NCI-H748 treated with DMSO at 0.1 percent for 48 hours (cell line): ENCODE measurements at places on chromosomes 2 and 18.

- DNase-seq = no peak
Measured at GRCh38 chr2:143146366-143146765, 17.1 kb downstream of the ARHGAP15 start.

GRCh38 chr2:28035816-28036215, 145.3 kb downstream of the BABAM2 start:
- DNase-seq = no peak

DNA sequence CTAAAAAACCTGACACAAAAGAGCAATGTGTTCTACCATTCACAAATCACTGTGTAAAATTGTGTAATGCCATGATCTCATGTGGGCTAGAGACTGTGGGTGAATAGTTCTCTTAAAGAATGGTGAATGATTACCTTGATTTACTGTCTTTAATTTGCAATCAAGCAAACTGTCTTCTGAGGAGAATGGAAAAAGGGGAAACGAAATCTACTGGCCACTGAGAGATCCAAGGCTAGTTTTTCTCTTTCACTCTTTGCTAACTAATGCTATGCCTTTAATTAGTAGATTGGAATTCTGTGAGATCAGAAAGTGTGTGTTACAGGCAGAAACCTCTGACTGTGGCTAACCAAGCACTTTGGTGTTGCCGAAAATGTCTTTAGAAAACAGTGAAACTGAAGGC, 422.7 kb downstream of the TGIF1 start:
- no peak for DNase-seq

GRCh38 chr2:101408925-101409324, 21.6 kb upstream of the CREG2 start:
- DNase-seq = no peak
